Natural killer cell treated with Interleukin-12 subunit alpha and Interleukin-12 subunit beta and Interleukin-15 and Interleukin-18, amount 100 ng/mL, for 72 hours (primary cell): ENCODE measurements at places on chromosomes 5 and 9. TPM values are rescaled to one million over a fixed set of nuclear protein-coding genes. Genes with fewer than 3 reads are reported as not detected.

GRCh38 chr9:33459115-33459514 lies 11.7 kb upstream of the AQP3 start:
- no peak for DNase-seq

DNA sequence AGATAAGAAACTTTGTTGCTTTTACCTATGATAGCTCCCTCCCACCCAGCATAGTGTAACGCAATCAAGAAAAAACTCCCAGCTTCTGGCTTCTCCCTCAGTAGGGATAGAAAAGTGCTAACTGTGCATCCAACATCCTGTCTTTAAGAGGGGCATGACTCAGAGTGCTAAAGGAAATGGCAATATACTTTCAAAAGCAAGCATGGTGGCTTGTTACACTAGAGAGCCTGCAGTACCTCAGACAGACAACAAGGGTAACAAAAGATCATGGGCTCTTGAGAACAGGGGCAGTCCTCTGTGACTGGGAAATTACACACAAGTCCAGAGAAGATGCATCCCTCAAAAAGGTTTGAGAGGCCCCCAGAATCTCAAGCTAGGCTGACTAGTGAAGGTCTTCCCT lies 37.8 kb downstream of the PRELID2 start:
- no peak for DNase-seq

DNA sequence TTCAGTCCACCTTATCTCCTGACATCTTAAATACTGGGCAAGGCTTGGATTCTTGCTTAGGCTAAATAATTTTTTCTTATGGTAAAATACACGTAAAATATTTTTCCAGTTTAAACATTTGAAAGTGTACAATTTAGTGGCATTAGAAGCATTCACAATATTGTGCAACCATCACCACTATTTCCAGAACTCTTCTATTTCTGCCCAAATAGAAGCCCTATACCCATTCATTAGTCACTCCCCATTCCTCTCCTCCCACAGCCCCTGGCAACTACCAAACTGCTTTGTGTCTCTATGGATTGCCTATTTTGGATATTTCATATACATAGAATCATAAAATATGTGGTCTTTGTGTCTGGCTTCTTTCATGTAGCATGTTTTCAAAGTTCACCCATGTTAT lies 57.6 kb downstream of the IL31RA start:
- DNase-seq: no peak

DNA sequence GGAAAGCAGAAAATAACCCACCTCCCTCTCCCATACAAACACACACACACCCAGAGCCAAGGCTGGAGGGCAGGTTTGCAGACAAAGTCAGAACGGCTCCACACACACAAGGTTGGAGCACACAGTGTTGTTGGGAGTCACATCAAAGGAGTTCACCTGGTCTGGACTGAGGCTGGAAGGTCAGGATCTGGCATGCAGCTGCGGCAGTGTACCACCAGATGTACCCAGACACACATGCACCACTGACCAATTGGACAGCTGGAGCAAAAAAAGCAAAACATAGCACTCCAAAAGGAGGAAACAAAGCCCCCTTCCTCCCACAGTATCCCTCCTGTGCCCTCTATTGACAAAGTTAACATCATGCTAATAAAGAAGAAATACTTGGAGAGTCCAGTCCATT lies 94.6 kb upstream of the KIF2A start:
- no peak for DNase-seq

- DNase-seq: no peak
These were observed 64.3 kb upstream of the PCA3 start for GRCh38 chr9:76699971-76700370.

GRCh38 chr9:70030156-70030555 lies 13.5 kb upstream of the MAMDC2 start:
- DNase-seq: no peak

DNA sequence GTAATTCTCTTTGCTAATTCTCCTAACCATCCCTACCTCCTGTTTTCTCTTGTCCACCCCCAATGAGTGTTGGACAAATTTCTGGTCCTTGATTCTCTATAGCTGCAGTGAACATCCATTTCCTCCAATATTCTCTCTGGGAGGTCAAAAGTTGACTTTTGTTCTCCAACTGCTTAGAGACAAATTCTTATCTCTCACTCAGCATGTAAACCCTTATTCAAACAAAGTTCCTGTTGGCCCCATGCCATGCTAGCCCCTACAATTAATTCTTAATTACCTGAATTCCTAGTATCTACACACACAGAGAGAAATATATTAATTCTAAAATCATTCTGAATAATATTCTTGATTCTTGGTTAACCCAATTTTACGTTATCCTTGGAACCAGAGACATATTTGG lies 472.9 kb upstream of the ACTBL2 start:
- no peak for DNase-seq

DNA sequence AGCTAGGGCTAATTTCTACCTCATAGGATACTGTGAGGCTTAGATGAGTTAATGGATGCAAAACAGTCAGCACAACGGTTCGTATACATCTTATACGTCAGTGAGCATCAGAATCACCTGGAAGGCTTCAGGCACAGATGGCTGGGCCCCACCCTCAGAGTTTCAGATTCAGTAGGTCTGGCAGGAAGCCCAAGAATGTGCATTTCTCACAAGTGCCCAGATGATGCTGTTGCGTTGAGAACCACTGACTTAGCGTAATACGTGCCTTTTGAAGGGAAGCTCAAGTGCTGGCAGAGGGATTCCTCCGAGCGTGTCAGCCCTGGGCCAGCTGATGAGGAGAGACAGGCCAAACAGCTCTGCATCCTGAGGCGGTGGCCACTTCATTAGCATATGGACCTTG lies 117.1 kb upstream of the WWC1 start:
- DNase-seq: no peak

DNA sequence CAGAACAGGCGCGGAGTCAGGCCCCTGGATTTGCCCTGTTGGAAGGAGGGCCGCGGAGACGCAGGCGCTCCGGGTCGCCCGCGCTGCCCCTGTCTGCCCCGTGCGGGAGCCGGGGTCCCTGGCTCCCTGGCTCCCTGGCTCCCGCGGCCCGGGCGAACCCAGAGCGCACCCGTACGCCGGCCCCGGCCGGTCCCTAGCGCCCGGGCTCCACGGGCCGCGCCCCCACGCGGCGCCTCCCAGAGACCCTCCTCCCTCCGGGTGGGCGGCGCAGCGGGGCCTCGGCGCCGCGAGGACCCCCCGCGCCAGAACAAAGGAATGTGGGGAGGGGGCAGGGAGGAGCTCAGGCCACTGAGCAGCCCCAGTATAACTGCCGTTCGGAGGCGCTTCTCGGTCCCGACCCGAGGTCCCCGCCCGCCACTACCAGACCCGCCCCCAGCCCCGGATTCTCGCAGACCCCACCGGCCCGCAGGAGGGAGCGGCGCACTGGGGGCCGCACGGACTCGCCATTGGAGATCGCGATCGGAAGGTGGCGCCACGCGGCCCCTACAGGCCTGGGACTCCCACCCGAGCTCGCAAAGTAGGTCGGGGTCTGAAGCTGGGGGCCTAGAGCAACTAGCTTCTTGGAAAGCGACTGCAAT lies 2.4 kb downstream of the NFIL3 start:
- no peak for DNase-seq

GRCh38 chr9:81372628-81373191 lies 316.6 kb downstream of the TLE1 start:
- DNase-seq: no peak

- DNase-seq: no peak
These were observed 1938.4 kb upstream of the C9orf72 start for GRCh38 chr9:29511680-29512079.

DNA sequence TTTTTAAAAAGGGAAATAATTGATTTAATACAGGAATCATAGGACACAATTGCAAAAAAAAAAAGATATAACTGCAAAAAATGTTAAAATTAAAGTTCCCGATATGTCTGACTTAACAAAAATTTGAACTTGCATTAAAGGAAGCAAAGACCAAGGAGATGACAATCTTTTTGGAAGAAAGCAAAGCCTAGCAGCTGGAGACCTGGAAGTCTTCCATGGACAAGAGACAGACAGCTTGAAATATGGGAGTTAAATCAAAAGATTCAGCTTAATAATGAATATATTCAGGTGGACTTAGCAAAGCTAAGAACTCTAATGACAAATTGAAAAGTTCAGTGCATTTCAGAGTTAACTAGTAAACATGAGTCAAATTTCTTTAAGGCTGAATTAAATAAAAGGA lies 568.7 kb upstream of the RGMB start:
- DNase-seq: no peak

DNA sequence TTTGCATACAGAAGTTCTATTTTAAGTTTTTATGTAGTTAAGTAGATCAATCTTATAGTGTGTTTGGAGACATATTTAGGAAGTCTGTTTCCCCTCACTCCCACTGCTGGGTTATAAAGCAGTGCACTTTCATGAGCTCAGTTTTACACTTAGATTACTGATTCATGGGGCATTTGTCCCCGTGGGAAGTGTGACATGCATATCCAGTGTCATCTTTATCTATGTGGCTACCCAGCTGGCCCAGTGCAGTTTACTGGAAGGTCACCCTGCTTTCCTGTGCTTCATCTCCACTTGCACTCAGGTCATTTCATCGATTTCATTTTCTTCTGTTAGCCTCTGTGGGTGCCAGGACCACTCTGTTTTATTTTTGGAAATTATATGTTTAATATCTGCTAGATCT lies 49.1 kb downstream of the ADCY2 start:
- no peak for DNase-seq

GRCh38 chr5:32147236-32147635 lies 26.9 kb downstream of the GOLPH3 start:
- no peak for DNase-seq

GRCh38 chr5:88682881-88683361 lies 200.1 kb downstream of the MEF2C start:
- DNase-seq: no peak

DNA sequence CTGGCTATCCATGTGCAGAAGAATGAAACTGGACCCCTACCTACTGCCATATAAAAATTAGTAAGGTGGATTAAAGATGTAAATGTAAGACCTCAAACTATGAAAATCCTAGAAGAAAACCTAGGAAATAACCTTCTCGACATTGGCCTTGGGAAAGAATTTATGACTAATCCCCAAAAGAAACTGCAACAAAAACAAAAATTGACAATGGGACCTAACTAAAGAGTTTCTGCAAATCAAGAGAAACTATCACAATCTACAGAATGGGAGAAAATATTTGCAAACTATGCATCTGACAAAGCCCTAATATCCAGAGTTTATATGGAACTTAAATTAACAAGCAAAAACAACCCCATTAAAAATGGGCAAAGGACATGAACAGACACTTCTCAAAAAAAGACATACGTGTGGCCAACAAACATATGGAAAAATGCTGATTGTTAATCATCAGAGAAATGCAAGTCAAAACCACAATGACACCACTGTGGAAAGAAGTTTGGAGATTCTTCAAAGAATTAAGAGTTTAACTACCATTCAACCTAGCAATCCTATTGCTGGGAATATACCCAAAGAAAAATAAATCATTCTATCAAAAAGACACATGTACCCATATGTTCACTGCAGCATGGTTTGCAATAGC lies 98.5 kb downstream of the NR3C1 start:
- DNase-seq: no peak

The ARID3C gene
- not detected for total RNA-seq

The ENG gene
- total RNA-seq: 12.7 TPM

The SPARC gene
- total RNA-seq: not detected

The MYOZ3 gene
- total RNA-seq: not detected

The ANKRD55 gene
- not detected for total RNA-seq

The USP20 gene
- 34.7 TPM for total RNA-seq

The MOB3B gene
- 0.59 TPM for total RNA-seq

The DMAC1 gene
- 30.4 TPM for total RNA-seq

The F12 gene
- total RNA-seq: 0.45 TPM

The MLANA gene
- not detected for total RNA-seq

The CCDC180 gene
- total RNA-seq: 4.9 TPM

The MARCHF3 gene
- 19.2 TPM for total RNA-seq

The ECSCR gene
- total RNA-seq: not detected

The MZB1 gene
- total RNA-seq: 27.6 TPM

The DOK3 gene
- 10.0 TPM for total RNA-seq
